ENCODE measurements at places on chromosomes 13 and 19. TPM values are rescaled to one million over a fixed set of nuclear protein-coding genes. Genes with fewer than 3 reads are reported as not detected.

The LILRA5 gene
- not detected for total RNA-seq

The CKM gene
- total RNA-seq, result not detected

The BABAM1 gene
- 61.7 TPM for total RNA-seq

The ZNF578 gene
- total RNA-seq, result 4.6 TPM

The SLAIN1 gene
- 3.9 TPM for total RNA-seq

The KRTDAP gene
- not detected for total RNA-seq

Measured in smooth muscle cell of the pulmonary artery (primary cell).